Progenitor cell of endocrine pancreas (in vitro differentiated cells): ENCODE measurements at places on chromosomes 16 and 17. TPM values are rescaled to one million over a fixed set of nuclear protein-coding genes. Genes with fewer than 3 reads are reported as not detected.

- peaks cover 12% of the 10 kb centered on the region for H3K27me3 ChIP-seq
- H3K4me3 ChIP-seq = no peak overlapping the region
- no peaks in the 10 kb centered on the region for H3K4me1 ChIP-seq
- H3K27ac ChIP-seq = no peak overlapping the region
- H3K36me3 ChIP-seq = no peaks in the 10 kb centered on the region
- no peak for DNase-seq
These were observed 507.0 kb downstream of the MAF start for GRCh38 chr16:79093554-79093967.

Gene LRRC37B
- 27.6 and 28.7 TPM in 2 replicates for total RNA-seq

Gene HAP1
- total RNA-seq = 13.7 and 14.9 TPM in 2 replicates

DNA sequence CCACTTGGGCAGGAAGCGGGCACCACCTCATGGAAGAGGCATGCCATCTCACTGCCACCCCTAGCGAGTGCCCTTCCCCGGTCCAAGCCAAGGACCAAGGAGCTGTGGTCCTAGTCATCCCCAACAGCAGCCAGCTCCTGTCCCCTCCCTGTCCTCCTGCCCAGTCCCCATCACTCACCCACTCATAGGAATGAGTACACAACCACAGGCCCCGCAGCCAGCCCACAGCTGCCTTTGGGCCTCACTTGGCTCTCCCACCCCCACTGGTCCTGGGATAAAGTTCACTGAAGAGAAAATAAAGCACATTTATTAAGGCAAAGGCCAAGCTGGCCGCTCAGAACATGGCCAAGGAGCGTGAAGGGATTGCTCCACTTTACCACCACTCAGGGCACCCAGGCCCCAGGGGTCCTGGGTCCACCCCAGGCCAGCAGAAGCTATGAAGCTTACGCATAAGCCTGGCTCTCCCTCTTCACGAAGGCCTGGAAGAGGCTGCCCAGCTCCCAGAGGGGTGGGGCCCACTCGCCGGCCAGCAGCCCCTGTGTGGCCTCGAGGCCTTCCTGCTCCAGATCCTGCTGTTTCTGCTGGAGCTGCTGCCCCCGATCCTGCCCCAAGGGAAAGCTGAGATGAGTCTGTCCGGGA is 3.6 kb downstream of the SCRN2 start:
- DNase-seq = no peak
- H3K27me3 ChIP-seq = no peaks in the 10 kb centered on the region
- no peak overlapping the region for H3K4me3 ChIP-seq
- peaks cover 3% of the 10 kb centered on the region for H3K36me3 ChIP-seq
- H3K27ac ChIP-seq = no peak overlapping the region
- peaks cover 15% of the 10 kb centered on the region for H3K4me1 ChIP-seq

Gene TEX14
- 0.11 and 0.22 TPM in 2 replicates for total RNA-seq

- DNase-seq = no peak
- no peak overlapping the region for H3K4me3 ChIP-seq
These were observed 29.9 kb downstream of the PEMT start for GRCh38 chr17:17561408-17562145.

DNA sequence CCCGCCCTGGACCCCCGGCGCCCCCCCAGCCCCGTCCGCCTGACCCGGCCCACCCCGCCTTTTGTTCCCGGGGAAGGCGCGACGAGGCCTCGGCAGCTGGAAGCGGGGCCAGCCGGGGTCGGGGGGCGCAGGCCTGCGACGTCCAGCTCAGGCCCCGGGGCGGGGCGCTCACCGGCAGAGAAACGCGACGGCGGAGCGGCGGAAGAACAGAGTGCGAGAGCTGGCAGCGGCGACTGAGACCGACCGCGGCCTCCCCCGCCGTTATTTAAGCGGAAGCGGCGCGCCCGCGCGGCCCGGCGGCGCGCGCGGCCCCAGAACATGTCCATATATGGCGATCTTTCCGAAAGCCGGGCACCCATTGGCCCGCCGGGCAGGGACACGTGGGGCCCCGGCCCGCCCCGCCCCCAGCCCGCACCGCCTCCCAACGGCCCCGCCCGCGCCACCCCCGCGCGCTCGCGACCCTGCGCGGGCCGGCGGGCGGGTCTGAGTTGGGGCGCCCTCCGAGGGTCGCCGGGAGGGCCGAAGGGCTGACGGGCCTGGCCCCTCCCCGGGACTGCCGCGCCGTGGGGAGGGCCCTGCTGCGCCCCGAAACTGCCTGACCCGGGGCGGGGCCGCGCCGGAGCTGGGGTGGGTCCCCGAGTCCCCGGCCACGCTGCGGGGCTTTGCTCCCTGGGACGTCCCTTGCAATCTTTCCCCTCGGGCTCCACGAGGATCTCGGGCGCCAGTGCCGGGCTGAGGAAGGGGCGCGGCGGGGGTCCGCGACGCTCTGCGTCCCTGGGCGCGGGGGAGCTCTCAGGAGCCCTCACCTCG is at the start of gene ACTG1:
TSS of gene ACTG1 (minus strand) at position 238 of the 810 bp plus-strand sequence. CDS start 445 bp downstream, outside the sequence.
- H3K27me3 ChIP-seq = no peaks in the 10 kb centered on the region
- H3K4me1 ChIP-seq = peaks cover 27% of the 10 kb centered on the region
- peak; percentile 79 for DNase-seq
- peak within 1 kb of the TSS; percentile 98 for H3K27ac ChIP-seq

DNA sequence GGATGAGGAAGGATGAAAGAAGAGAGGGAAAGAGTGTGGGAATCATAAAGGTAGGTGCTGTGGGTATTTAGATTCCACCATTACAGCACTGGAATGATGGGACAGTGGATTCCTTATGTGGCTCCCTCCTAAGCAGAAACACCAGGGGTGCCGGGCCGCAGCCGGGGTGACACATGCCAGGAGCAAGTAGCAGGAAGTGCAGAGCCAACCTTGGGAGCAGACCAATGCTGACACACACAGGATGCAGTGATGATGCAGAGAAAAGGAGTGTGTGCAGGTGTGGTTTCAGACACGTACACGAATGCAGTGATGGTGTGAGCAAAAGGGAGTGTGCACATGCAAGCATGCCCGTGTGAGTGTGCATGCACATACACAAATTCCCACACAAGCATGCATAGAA is 338.0 kb downstream of the SLC39A11 start:
- H3K27me3 ChIP-seq = no peaks in the 10 kb centered on the region
- H3K36me3 ChIP-seq = peaks cover 1% of the 10 kb centered on the region
- H3K4me3 ChIP-seq = no peak overlapping the region
- no peak for DNase-seq
- no peak overlapping the region for H3K27ac ChIP-seq
- H3K4me1 ChIP-seq = peaks cover 5% of the 10 kb centered on the region

- peak overlapping the region; percentile 93 for H3K27ac ChIP-seq
- H3K4me3 ChIP-seq = peak overlapping the region; percentile 85
- no peak for DNase-seq
- H3K36me3 ChIP-seq = peaks cover 3% of the 10 kb centered on the region
- no peaks in the 10 kb centered on the region for H3K27me3 ChIP-seq
- peaks cover 39% of the 10 kb centered on the region for H3K4me1 ChIP-seq
These were observed 977 bp downstream of the NAGPA start for GRCh38 chr16:5032748-5033167.

DNA sequence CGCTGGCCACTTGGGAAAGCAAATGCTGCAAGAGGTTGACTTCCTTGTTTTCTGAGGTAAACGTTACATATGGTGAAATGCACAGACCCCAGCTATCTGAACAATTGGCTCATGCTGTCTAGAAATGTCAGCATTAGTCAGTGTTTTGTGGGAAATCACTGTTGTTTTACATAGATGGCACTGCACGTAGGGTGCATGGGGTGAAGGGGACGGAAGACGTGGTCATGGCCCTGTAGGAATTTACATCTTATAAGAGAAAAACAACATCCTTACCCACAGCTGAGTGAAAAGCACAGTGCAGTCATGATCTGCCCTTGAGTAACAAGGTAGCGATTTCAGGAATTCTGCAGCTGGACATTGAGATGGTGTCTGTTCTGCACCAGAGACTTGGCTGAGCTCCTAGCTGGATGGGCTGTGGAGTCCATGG is 15.2 kb downstream of the RPTOR start:
- peaks cover 10% of the 10 kb centered on the region for H3K4me1 ChIP-seq

Gene AOC2
- total RNA-seq = 4.1 and 4.3 TPM in 2 replicates

DNA sequence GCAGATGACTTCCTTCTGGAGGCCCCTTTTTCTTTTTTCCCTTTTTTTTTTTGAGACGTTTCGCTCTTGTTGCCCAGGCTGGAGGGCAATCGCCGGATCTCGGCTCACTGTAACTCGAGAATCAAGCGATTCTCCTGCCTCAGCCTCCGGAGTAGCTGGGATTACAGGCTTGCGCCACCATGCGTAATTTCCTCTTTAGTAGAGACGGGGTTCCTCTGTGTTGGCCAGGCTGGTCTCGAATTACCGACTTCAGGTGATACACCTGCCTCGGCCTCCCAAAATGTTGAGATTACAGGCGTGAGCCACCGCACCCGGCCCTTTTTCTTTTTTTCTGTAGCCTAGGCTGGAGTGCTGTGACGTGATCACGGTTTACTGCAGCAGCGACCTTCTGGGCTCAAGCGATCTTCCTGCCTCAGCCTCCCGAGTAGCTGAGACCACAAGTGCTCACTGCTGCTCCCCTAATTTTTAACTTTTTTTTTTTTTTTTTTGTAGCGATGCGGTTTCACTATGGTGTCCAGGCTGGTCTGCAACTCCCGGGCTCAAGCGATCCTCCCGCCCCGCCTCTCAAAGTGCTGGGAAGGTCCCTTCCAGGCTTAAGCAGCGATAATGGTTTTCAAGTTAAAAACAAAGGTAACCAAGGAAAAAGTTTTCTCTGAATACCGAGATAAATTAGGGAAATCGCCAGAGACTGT is 956 bp upstream of the IST1 start:
- no peak for DNase-seq
- H3K36me3 ChIP-seq = peaks cover 6% of the 10 kb centered on the region
- H3K4me3 ChIP-seq = peak overlapping the region; percentile 98
- H3K27me3 ChIP-seq = no peaks in the 10 kb centered on the region
- H3K27ac ChIP-seq = peak overlapping the region; percentile 99

DNA sequence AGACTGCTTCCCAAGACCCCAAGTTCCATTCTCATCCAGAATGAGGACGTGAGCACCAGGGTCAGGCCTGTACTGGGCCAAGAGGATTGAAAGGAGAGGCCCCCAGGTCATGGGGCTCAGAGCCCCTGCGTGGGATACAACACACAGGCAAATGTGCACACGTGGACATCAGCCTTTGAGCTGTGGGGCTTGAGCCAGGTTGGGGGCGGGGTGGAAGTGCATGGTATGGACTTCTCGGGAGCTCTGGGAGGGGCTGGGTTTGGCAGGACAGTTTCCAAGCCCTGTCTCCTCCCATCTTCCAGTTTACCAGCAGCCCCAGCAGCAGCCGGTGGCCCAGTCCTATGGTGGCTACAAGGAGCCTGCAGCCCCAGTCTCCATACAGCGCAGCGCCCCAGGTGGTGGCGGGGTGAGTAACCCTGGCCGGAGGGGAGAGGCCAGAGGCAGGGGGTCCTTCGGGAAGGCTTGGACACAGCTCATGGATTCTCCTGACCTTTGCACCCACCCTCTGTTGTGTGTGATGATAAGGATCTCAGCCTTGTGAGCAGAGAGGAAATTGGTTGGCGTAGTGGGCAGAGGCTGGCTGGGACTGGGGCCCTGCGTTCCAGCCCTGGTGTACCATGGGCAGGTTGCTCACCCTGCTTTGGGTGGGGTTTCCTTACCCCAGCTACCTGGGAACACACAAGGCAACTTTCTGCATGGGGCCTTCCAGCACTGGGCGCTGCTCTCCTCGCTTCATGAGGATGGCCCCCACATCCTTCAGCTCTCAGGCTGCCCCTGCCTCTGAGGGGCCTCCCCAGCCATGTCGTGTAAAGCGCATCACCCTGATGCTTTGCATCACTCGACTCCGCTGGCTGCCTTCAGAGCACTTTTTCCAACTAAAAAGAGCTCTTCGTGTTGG is 10.4 kb upstream of the LASP1NB start:
- H3K27me3 ChIP-seq = no peaks in the 10 kb centered on the region
- peak overlapping the region; percentile 74 for H3K27ac ChIP-seq
- H3K4me1 ChIP-seq = no peaks in the 10 kb centered on the region
- H3K4me3 ChIP-seq = no peak overlapping the region
- DNase-seq = no peak

GRCh38 chr16:74718741-74719610 is 18.3 kb upstream of the MLKL start:
- H3K4me3 ChIP-seq = no peak overlapping the region
- H3K4me1 ChIP-seq = no peaks in the 10 kb centered on the region
- no peaks in the 10 kb centered on the region for H3K27me3 ChIP-seq
- H3K27ac ChIP-seq = no peak overlapping the region
- no peaks in the 10 kb centered on the region for H3K36me3 ChIP-seq

DNA sequence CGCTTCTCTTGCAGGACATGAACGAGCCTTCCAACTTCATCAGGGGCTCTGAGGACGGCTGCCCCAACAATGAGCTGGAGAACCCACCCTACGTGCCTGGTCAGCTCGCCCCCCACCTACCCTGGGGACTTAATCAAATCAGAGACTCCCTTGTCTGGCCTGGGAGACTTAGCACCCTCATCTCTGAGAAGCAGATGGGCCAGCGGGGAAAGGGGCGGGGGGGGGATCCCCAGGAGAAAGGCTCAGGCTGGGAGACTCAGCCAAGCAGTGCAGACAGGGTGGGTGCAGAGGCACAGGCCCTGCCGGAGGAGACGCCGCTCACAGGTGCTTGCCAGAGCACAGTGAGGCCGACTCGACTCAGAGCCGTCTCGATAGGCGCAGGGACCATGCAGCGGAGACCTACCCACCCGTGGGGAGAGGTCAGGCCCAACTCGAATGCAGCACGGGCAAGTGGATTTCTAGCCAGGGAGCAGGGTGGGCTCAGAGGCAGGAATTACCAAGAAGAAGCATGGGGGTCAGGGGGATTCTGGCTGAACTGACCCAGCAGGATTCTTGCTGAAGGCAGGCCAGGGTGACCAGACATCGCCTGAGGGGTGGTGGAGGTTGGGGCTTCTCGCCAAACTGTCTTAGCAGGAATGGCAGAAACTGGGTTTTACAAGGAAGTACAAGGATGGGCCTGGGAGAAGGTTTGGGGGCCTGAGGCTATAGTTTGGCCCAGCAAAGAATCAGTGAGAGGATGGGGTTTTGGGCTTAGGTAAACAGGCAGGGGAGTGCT is 9.7 kb downstream of the GAA start:
- H3K27ac ChIP-seq = no peak overlapping the region
- H3K36me3 ChIP-seq = peaks cover 4% of the 10 kb centered on the region
- H3K4me3 ChIP-seq = no peak overlapping the region
- DNase-seq = no peak
- peaks cover 1% of the 10 kb centered on the region for H3K4me1 ChIP-seq

- no peaks in the 10 kb centered on the region for H3K27me3 ChIP-seq
- H3K4me1 ChIP-seq = peaks cover 15% of the 10 kb centered on the region
- DNase-seq = no peak
- H3K36me3 ChIP-seq = peaks cover 37% of the 10 kb centered on the region
- H3K27ac ChIP-seq = peak overlapping the region; percentile 9
- H3K4me3 ChIP-seq = no peak overlapping the region
These were observed 61.1 kb downstream of the TAOK1 start for GRCh38 chr17:29451121-29451742.

Gene HOXB6
- total RNA-seq = 0.96 and 3.1 TPM in 2 replicates

Gene CLDN9
- total RNA-seq = 2.2 and 2.9 TPM in 2 replicates

Gene ZNF469
- 0.05 and 0.07 TPM in 2 replicates for total RNA-seq

DNA sequence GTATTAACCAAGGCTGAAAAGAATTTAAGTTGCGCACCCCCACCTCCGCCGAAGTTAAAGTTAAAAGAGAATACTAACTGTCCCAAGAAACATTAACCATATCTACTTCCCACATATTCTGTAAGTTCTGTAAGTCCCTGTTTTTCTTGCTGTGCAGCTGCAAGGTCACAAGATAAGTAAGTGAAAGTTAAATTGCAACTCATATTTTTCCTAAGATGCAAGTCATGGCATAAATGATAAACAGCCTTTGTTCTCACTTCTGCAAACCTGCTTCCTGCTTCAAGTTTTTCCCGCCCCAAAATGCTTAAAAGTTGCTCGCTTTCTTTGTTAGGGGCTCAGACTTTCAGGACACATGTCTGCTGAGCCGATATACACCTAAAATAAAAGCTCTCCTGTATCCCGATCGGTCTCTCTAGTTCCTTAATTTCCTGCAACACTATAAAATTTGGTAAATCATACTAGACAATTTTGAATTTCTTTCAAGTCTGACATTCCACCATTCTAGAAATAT is 32.6 kb upstream of the ABCA9 start:
- no peak for DNase-seq
- H3K36me3 ChIP-seq = no peaks in the 10 kb centered on the region
- no peak overlapping the region for H3K27ac ChIP-seq
- H3K4me3 ChIP-seq = no peak overlapping the region

Gene TMEM88
- 11.3 and 15.8 TPM in 2 replicates for total RNA-seq
